ENCODE measurements at places on chromosomes 5 and 9.

- no peak for DNase-seq
These were observed 15.5 kb upstream of the FAM120AOS start for GRCh38 chr9:93468763-93469456.

GRCh38 chr5:40404613-40405012 is 275.1 kb upstream of the PTGER4 start:
- DNase-seq: no peak

DNA sequence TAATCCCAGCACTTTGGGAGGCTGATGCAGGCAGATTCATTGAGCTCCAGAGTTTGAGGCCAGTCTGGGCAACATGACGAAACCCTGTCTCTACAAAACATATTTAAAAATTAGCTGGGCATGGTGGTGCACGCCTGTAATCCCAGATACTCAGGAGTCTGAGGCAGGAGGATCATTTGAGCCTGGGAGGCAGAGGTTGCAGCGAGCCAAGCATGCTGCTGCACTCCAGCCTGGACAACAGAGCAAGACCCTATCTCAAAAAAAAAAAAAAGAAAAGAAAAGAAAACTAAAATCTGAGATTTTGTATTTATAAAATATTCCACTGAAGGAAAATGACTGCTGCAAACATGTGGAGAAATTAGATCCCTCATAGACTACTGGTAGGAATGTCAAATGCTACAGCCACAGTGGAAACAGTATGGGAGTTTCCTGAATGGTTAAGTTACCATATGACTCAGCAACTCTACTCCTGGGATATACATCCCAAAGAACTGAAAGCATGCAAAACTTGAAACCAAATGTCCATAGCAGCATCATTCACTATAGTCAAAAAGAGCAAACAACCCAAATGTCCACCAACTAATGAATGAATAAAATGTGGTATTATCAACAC is 106.1 kb downstream of the UBAP2 start:
- DNase-seq: no peak

DNA sequence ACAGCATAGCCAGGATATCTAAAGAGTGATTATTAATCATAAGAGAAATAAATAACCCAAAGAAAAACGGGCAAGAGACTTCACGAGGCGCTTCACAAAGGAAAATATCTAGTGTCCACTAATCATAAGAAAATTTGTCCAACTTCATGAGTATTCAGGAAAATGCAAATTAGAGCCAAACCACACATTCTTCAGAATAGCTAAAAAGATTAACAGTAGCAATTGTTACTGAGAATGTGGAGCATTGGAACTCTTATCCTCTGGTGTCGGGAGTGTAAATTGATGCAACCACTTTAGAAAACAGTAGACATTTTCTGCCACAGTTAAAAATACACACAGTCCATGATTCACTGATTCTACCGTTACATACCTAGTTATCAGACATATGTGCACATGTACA is 145.7 kb downstream of the CWC27 start:
- DNase-seq: no peak

GRCh38 chr5:10586008-10586407 is 22.1 kb downstream of the ANKRD33B start:
- DNase-seq: no peak

- DNase-seq: no peak
These were observed 86.0 kb downstream of the PRDM6 start for GRCh38 chr5:123174916-123175481.

GRCh38 chr5:139844472-139845145 is 49.0 kb downstream of the PSD2 start:
- DNase-seq: peak; percentile 61

DNA sequence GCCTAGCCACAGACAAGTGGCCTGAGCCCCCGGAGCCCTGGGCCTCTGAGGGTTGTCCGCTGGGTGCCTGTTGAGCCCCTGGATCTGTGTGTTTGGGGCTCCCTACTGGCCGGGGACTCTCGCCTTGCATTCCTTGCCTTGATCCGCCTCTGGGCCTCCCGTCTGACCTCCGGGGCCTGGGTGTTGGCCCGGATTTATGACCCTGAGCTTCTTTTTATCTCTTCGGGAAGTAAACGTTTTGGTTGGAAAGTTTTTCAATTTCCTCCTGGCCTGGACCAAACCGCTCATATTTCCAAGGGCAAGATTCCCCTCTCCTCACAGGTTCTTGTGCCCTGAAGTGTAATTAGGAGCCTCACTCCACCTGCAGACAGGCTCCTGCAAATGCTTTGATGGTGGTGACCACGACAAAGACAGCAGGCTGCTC is 69.3 kb upstream of the EGFLAM start:
- DNase-seq: no peak

GRCh38 chr9:97632248-97632984 is 752 bp downstream of the TSTD2 start:
- peak; percentile 16 for DNase-seq

DNA sequence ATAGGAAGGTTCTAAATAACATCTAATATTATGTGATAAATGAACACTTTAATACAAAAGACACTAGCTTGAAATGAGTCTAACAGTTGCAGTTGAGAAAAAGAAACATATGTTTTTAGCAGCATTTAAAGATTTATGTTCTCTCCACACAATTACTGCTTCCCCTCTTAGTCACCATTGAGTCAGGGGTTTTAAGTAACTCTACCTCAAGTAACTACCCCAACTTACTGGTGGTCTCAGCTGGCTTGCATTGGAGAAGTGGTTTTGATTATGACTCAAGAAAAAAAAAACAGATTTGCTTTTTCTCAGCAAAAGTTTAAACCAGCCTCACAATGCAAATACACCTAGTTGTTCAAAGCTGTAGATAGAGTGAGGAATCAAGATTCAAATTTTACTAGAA is 1216.5 kb upstream of the CDH9 start:
- DNase-seq: no peak

DNA sequence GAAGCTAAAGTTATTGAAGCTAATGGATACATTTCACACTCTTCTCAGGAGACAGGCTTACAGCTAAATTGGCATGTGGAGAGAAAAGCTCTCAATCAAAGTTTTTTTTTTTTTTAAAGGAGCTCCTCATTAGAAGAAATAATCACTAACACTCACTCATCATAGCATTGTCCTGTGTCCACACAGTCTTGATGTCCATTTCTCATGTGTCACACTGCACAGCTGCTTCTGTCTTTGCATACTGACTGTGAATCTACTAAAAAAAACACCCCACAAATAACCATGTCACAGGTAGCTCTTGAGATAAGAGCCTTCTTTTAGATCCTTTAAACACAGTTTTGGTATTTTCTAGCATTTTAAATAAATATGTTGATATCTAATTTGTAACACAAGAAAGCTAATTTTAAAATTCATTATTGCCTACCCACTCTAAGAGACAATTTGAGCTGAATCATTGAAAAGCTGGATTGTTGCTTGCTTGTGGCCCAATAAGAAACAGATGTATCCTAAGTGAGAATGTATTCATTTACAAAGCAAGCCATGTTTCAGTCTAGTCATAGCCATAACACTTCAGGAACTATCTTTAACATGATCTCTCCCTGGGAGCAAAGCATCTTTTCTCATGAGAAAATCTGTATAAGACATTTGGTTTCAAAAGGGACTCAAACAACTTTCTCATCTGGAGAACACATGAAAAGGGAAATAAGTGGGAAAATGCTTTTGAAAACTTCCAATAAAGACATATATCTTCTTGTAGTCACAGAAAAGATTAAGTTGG is 48.1 kb upstream of the PCSK1 start:
- no peak for DNase-seq

- DNase-seq: no peak
These were observed 55.4 kb upstream of the ERCC6L2 start for GRCh38 chr9:95820074-95820473.

DNA sequence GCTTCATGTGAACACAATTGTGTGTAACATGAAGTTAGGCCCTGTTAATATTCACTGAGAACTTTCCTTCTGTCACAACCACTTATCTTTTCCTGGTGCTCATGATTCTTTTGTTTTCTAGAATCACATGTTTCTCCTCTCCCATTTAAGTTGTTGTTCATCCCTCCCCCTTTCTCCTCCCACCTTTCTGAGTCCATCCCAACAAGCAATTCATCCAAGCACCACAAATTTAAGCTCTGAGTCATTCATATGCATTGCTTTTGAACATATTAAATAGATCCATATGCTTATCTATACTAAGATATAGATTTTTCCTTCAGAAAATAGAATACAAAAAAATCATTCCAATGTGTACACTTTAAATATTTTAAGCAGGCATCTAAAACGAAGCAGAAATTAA is 75.2 kb upstream of the NFIB start:
- DNase-seq: no peak

GRCh38 chr9:128218518-128219389 is 15.6 kb downstream of the DNM1 start:
- DNase-seq: peak; percentile 92

DNA sequence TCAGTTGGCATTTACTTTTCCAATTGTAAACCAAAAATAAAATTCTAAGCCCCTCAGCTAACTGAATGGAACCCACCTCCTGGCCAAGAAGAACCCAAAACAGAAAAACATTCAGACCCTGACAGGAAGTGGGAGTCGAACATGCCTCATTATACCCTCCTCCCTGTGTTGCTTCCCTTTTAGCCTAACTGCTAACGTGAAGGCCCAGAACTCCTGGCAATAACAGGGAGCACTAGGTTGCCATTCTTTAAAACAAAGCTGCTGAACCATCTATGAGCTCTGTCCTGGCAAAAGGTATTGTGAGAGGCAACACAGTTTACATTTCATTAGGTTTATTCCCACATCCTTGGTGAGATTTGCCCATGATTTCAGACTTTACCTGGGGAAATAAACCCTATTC is 481.4 kb downstream of the CHSY3 start:
- no peak for DNase-seq

DNA sequence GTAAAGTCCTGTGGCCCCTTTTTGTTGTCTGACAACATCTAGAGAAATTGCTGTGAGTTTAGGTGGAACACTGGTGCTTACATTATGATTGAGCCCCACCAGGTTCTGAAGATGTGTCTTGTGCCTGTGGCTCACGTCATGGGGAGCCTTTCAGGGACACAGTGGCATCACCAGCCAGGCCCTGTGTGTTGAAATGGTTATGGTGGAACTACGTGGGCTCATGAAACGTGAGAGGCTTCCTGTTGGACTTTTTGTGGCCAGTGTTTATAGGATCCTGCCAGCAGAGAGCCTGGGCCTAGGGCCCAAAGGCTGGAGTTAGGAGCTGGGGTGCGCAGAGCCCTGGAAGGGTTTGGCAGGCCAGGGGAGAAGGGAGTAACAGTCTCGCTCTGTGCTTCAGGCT is 46.8 kb downstream of the TENT4A start:
- DNase-seq: no peak

DNA sequence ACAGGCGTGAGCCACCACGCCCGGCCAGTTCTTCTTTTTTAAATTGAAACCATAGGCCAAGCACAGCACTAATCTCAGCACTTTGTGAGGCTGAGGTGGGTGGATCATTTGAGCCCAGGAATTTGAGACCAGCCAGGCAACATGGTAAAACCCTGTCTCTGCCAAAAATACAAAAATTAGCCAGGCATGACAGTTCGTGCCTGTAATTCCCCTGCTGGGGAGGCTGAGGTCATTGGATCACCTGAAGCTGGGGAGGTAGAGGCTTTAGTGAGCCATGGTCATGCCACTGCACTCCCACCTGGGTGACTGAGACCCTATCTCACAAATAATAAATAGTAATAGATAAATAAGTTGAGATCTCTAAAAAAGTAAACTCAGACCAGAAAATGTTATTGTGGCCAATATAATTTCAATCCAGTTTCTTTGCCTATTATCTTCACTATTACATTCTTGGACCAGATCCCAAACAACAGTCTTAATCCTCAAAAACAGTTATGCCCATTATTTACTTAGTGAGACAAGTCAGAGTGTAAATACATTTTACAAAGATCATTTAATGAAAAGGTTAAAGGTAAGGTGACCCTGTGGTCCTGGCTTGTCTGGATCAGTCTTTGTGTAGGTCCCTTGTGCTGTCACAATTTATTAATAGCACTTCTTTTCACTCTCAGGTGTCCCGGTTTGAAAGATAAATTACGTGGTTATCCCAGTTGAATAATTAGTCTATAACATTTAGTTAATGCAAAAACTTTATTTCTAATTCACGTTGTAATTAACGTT is 53.6 kb downstream of the RAB24 start:
- no peak for DNase-seq

GRCh38 chr5:160959804-160960203 is 107.8 kb upstream of the ATP10B start:
- DNase-seq: no peak

GRCh38 chr9:79902825-79903600 is 331.2 kb downstream of the TLE4 start:
- no peak for DNase-seq

- DNase-seq: no peak
These were observed 7.4 kb downstream of the PLIN2 start for GRCh38 chr9:19119801-19120440.

DNA sequence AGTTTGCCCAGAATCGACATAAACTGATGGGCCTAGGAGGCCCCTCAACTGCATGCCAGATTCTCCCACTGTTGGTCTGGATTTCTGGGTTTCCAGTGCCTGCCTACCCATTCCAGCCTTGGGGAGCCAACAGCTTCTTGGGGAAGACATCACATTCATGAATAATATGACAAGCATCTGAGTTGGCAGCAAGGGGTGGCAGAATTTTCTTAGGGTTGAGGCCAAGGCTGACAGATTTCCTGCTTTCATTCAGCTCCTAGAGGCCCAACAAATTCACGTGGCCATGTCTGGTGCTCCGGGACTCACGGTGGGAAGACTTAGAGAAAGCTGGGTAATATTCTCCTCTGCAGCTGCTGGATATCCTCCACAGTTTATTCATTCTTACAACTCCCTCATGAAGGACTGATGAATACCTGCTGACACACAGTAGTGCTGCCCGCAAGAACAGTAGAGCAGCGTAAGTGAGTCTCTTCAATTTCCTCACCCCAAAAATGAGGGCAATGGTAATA is 305.0 kb upstream of the TNC start:
- DNase-seq: no peak

DNA sequence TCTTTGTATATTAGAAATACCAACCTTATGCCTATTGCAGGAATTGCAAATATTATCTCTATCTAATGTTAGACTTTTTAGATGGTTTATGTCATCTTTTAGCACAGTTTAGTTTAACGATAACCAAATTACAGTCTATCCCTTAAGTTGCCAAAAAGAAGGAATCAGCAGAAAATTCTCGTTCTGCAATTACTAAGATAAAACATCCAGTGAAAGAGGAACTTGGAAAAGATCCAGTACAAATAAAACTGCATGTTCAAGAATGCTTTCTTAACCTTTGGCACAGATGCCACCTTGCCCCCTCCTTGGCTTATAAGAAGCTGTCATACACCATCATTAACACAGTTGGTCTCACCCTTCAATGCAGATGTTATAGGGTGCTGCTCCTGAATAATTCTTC is 124.0 kb downstream of the SEMA5A start:
- DNase-seq: no peak

GRCh38 chr5:127582773-127583370 is 65.4 kb downstream of the PRRC1 start:
- no peak for DNase-seq

DNA sequence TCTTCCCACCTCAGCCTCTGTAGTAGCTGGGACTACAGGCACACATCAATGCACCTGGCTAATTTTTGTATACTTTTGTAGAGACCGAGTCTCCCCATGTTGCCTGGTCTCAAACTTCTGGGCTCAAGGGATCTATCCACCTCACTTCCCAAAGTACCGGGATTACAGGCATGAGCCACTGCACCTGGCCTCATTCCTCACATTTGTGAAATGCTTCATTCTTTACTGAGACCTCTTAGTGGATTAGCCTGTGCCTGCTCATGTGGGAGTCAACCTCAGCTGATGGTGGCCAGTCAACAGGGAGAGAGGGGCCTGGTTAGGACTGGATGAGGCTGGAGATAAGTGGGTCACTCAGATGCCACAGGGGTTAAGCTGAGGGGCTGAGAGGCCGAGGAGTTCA is 37.3 kb upstream of the CLK4 start:
- no peak for DNase-seq

- DNase-seq: peak; percentile 66
These were observed 117.5 kb upstream of the MTAP start for GRCh38 chr9:21684831-21685362.

Measured in stimulated activated CD4-positive, alpha-beta T cell treated with anti-CD3 and anti-CD28 coated beads, Interleukin-4, amount 100 ng/mL, for 4 hours (primary cell).